Mucosa of descending colon (tissue), 3 donors: ENCODE measurements at places on chromosomes 16 and 17. TPM values are rescaled to one million over a fixed set of nuclear protein-coding genes. Genes with fewer than 3 reads are reported as not detected.

ASGR1 gene
- 1.6 TPM for total RNA-seq

ATP1B2 gene
- total RNA-seq = 0.67 TPM

AMZ2 gene
- 44.6 TPM for total RNA-seq

TNFSF12 gene
- 15.8 TPM for total RNA-seq

PRM3 gene
- total RNA-seq = not detected

FAHD1 gene
- 54.6 TPM for total RNA-seq

HOXB8 gene
- total RNA-seq = 5.6 TPM

ZNF319 gene
- 9.7 TPM for total RNA-seq
